Natural killer cell treated with Interleukin-12 subunit alpha and Interleukin-12 subunit beta and Interleukin-15 and Interleukin-18, amount 100 ng/mL, for 72 hours (primary cell): ENCODE measurements at places on chromosomes 11 and 22. TPM values are rescaled to one million over a fixed set of nuclear protein-coding genes. Genes with fewer than 3 reads are reported as not detected.

GRCh38 chr11:113375402-113375801, 12.2 kb upstream of the ANKK1 start:
- no peak overlapping the region for H3K27ac ChIP-seq
- no peak overlapping the region for H3K4me3 ChIP-seq
- no peak for DNase-seq
- H3K4me1 ChIP-seq: no peaks in the 10 kb centered on the region
- H3K27me3 ChIP-seq: no peaks in the 10 kb centered on the region
- no peaks in the 10 kb centered on the region for H3K36me3 ChIP-seq

- no peak overlapping the region for H3K27ac ChIP-seq
- no peak for DNase-seq
- peaks cover 10% of the 10 kb centered on the region for H3K27me3 ChIP-seq
- H3K4me1 ChIP-seq: no peaks in the 10 kb centered on the region
- no peak overlapping the region for H3K4me3 ChIP-seq
Observed at GRCh38 chr22:47446331-47446730, 683.9 kb downstream of the TBC1D22A start.

- no peaks in the 10 kb centered on the region for H3K36me3 ChIP-seq
- no peaks in the 10 kb centered on the region for H3K4me1 ChIP-seq
- no peak overlapping the region for H3K27ac ChIP-seq
- no peak overlapping the region for H3K4me3 ChIP-seq
- H3K27me3 ChIP-seq: peaks cover 8% of the 10 kb centered on the region
- no peak for DNase-seq
Observed at GRCh38 chr11:130526846-130527245, 78.4 kb downstream of the ADAMTS15 start.

DNA sequence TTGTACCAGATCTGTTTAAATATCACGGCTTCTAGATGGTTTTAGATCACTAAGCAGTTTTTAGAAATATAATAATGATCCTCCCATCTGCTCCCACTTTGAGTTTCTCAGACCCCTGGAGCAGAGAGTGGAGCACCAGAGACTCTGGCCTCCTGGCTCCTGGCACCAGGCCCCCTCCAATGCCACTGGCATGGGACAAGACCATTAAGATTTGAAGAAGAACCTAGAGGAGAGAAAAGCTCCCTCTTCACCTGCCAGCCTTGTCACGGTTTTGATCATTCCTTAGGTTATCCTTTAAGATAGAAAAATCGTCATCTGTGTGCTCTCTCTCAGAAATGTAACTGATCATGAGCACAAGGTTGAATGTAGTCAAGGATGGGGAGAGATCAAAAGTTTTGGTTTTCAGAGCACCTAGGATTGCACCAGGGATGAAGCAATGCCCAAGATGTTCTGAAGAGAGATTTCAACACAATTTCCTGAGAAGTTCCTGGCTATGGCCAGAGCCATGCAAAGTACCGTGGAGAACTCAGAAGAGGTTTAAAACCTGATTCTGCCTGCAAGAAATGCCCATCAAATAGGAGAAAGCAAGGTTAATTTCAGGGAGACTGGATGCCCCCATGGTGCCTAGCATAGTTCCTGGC, 22.2 kb downstream of the IL10RA start:
- peak overlapping the region; percentile 91 for H3K4me3 ChIP-seq
- H3K4me1 ChIP-seq: peaks cover 85% of the 10 kb centered on the region
- no peak for DNase-seq
- H3K27me3 ChIP-seq: no peaks in the 10 kb centered on the region
- peaks cover 4% of the 10 kb centered on the region for H3K36me3 ChIP-seq

- no peaks in the 10 kb centered on the region for H3K4me1 ChIP-seq
- no peaks in the 10 kb centered on the region for H3K27me3 ChIP-seq
- no peak overlapping the region for H3K4me3 ChIP-seq
- peaks cover 14% of the 10 kb centered on the region for H3K36me3 ChIP-seq
Observed at GRCh38 chr11:26827567-26828081, 105.8 kb upstream of the SLC5A12 start.

GRCh38 chr11:117453886-117454563, 126.4 kb downstream of the CEP164 start:
- H3K4me3 ChIP-seq: no peak overlapping the region
- peaks cover 10% of the 10 kb centered on the region for H3K36me3 ChIP-seq
- H3K27me3 ChIP-seq: peaks cover 28% of the 10 kb centered on the region
- no peak overlapping the region for H3K27ac ChIP-seq

GRCh38 chr11:69102732-69103615, 52.8 kb upstream of the SMIM38 start:
- no peak overlapping the region for H3K27ac ChIP-seq
- no peaks in the 10 kb centered on the region for H3K36me3 ChIP-seq
- no peak overlapping the region for H3K4me3 ChIP-seq
- peaks cover 14% of the 10 kb centered on the region for H3K27me3 ChIP-seq

Gene MYO18B
- 0.43 TPM for total RNA-seq

Gene RCOR2
- not detected for total RNA-seq

Gene NUCB2
- total RNA-seq: 43.6 TPM

Gene MFRP
- total RNA-seq: not detected
